ENCODE measurements at places on chromosomes 6 and 20.
A peak's percentile ranks its signal among the peaks of the same experiment; 100 is the strongest.

GRCh38 chr6:169885131-169885530, 133.7 kb downstream of the ERMARD start:
- DNase-seq, result no peak

- peak; percentile 52 for DNase-seq
Observed at GRCh38 chr6:17418281-17419188, 25.1 kb downstream of the CAP2 start.

DNA sequence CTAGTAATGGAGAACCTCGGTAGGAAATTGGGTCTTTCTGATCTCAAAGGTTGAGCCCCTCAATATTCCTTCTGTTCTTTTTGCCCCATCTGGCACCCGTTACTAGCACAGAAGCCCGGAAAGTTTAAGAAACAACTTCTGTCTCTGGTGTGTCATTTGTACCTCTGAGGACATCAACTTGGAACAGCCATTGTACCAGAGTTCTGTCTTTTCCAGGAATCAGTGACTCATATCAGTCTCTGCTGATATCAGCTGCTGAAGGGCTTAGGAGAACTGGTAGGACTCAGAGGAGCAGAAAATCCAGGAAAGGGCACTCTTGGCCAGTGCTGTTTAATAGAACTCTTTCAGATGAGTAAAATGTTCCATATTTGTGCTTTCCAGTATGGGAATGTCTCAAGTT, 78.3 kb upstream of the CHD6 start:
- DNase-seq, result no peak

DNA sequence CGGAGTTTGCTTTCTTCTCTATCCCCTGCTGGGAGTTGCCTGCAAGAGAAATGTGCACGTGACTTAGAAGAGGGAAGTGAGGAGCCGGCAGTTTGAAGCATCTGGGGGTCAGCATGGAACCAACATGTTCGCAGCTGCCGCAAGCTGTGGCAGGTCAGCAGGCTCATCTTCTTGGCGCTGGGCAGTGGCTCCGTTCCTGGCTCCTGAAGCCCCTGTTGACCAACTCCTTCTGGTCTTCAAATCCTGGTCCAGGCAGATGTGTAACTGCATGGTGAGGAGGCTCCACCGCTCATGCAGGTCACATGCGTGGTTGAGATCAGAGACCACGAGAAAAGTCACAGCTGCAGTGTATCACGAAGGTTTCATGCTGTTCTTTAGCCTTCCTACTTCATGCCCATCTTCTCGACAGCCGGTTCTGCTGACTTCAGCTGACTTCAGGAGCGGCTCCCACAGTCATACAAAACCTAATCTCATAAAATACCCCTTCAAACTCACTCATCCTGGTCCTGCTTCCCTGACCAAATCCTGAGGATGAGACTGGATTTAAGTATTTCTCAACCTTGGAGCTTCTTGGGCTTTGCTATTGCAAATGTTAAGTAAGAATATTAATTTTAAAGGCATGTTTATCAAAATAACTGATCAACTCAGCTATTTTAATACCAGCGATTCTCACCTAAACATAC, 44.9 kb upstream of the BCAS1 start:
- peak; percentile 20 for DNase-seq

DNA sequence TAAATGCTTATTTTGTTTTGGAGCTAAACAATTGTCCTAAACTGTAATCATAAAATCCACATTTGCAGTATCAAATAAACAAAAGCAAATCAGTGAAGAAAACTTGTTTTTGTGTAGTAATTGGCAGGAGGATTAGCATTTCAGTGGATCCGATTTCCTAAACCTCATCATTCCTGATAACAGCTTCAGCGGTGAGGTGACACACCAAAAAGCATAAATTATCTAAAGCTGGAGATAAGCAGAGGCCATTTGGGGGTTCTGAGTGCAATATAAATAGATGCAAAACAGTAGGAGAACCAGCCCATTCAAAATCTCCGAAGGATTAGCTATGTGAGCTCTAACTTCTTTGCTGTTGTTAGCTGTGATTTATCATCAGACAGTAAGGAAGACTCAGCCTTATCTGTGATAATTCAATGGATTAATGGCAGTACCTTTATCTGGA, 235.8 kb downstream of the EPHA7 start:
- no peak for DNase-seq

DNA sequence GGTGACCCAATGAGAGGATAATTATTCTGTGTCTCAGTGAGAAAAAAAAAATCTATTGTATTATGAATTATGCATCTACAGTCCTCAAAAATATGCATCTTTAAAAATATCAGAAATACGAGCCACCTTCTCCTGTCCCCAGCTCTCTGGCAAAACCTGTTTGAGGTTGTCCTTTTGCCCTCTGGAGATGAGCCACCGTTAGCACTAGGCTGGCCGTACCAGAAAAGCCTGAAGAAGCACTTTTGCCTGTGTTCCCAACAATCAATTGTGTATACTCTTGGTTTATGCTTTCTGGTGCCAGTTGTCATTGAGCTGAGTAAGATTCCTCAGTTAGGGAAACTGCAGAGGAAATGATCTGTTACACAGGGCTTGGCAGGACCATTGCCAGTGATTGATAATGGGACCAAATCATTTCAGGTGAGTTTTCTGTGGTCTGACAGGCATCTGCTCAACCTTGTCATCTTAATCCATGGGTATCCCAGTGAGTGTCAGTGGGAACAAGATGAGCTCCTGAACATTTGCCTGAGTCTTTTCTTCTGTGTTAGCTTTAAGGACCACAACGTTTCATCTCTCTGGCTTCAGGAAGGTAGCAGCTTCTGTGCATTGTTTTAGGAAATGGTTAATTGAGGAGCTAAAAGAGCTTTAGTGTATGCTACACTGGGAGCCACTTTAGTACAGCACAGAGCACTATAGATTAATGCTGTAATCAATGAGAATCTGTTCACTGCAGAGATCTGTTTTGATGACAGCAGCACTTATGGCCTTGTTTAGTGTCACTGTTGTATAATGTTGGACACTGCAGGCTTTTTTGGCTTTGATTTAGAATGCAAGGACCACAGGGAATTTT, 330.1 kb downstream of the RIMS1 start:
- no peak for DNase-seq

- no peak for DNase-seq
Observed at GRCh38 chr20:14956538-14956937, 619.1 kb upstream of the FLRT3 start.

DNA sequence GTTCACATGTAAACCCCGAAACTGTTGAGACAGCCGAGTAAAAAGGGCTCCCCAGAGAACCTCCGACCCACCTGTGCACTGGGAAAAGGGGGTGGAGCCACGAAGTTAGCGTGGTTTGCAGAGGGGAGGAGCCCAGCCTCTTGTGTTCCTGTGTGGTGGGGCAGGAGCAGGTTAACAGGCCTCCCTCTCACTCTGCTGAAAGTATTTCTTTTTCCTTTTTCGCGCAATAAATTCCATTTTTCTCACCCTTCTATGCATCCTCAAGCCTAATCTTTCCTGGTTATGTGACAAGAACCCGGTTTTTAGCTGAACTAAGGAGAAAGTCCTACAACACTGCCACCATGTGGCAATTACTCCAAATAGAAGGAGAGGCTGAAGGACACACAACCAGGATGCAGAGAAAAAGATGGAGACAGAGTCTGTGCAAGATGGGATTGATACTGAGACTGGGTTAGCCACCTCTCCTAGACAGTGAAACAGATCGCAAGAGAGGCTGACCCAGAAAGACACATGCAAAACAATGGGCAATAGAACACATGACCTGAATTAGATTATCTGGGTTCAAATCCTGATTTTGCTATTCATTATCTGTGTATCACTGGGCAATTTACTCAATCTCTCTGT, 168.7 kb upstream of the PRSS16 start:
- DNase-seq, result peak; percentile 52

GRCh38 chr6:142378138-142378875, 76.5 kb downstream of the ADGRG6 start:
- DNase-seq, result peak; percentile 50

DNA sequence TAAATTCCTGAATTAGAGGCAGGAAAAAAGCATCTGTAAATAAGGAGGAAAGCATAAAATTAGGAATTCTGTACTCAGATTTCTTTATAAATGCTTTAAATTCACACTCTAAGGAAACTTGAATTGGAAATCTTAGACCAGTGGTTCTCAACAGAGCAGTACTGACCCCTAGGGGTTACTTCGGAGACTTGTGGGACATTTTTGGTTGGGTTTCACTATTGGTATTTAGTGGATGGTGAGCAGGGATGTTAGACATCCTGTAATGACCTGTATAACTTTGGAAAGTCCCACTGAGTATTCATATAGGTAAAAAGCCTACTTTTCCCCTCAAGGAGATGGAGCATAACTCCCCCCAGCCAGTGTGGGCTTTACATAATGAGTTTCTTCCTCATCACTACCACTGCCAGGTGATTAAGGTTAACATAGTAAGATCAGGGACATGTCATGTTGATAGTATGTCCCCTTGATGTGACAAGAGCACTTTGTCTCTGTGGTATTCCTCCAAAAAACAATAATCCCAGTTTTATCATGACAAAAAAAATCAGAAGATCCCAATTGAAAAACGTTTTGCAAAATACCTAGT, 31.0 kb downstream of the GLO1 start:
- DNase-seq, result peak; percentile 80

- peak; percentile 68 for DNase-seq
Observed at GRCh38 chr20:49384437-49385434, 97.7 kb downstream of the KCNB1 start.

- no peak for DNase-seq
Observed at GRCh38 chr6:42961020-42961470, 491 bp downstream of the GNMT start.

GRCh38 chr20:16290358-16290757, 282.9 kb downstream of the KIF16B start:
- no peak for DNase-seq

DNA sequence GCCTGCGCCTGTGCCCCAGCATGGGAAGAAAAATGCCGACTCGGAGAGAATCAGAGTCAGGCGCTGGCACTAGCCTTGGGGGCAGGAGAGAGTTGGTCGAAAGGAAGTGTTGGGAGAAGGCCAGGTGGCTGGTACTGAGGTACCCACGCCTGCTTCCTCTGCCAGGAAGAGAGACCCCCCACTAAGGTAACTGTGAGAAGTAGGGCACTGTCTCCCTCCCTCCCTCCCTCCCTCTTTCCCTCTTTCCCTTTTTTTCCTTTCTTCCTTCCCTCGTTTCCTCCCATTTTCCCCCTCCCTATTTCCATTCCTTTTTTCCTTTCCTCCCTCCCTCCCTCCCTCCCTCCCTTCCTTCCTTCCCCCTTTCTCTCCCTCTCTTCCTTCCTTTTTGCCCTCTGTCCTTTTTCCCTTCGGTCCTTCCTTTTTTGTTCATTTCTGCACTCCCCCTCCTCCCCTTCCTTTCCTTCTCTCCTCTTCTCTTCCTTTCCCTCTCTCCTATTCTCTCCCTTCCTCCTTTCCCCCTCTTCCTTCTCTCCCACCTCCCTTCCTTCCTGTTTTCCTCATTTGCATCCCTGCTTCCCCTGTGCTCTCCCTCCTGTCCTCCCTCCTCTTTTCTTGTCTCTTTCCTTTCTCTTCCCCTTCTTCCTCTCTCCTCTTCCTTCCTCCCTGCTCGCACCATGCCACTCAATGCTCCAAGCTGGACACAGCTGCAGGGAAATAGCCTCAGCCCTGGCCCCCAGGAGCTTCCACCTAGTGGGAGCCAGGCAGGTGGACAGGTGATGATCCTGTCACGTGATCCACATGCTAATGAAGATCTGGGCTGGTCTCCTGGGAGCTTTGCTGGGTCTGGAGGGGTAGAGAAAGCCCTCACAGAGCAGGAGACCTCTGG, 148.0 kb downstream of the DHX35 start:
- DNase-seq, result no peak

- no peak for DNase-seq
Observed at GRCh38 chr20:21570285-21570992, 56.6 kb upstream of the NKX2-2 start.

DNA sequence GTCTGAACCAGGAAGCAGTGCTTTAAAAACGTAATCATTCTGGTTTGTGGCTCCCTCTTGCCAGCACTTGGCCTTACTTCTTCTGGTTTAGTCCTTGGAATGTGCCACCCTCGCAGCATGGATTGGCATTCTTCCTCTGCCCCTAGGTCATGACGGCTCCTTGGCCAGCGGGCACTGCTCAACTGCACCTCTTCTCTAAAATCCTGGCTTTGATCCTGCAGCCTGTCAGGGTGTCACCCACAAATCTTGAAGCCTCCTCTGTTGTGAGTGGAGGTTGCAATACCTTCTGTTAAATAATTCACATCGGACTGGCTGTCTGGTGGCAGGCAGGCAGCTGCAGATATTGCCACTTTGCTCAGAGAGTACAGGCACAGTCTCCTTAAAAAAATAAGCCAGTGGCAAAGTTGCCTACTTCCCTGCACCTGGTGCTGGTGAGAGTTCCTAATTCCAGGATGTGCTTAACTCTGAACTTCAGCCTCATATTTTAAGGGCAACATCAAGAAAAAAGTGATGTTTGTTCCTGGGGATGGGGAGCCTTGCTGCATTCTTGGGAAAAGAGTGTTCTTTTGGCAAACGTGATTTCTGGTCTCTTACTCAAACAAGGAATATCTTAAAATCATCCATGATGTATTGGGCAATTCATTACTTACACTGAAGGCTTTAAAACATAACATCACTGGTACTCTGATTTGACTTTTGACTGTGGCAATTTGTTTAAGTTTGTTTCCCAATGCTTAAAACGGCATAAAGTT, 179.8 kb downstream of the FOXA2 start:
- no peak for DNase-seq

DNA sequence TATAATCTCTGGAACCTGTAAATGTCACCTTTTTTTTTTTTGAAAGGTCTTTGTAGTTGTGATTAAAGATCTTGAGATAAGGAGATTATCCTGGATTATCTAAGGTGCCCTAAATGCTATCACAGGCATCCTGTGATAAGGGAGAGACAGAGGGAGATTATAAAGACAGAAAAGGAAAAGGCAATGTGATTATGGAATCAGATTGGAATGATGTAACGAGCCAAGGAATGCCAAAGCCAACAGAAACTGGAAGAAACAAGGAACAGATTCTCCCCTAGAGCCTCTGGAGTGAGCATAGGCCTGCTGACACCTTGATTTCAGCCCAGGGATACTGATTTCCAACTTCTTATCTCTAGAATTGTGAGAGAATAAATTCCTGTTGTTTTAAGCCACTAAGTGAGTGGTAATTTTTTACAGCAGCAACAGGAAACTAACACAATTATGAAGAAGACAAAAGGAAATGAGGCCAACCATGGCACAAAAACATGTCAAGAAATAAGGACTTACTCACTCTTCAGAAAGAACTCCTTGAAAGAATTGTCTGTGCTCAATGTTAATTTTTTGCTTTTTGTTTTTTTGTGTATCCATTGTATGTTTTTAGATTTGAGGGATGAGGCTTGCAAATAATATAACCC, 82.7 kb downstream of the CFAP61 start:
- DNase-seq, result no peak

- no peak for DNase-seq
Observed at GRCh38 chr20:63163596-63164483, 52.1 kb downstream of the YTHDF1 start.

GRCh38 chr20:25573288-25574251, 11.8 kb downstream of the NINL start:
- peak; percentile 37 for DNase-seq

GRCh38 chr6:140071601-140072062, 697.2 kb upstream of the CITED2 start:
- peak; percentile 27 for DNase-seq

DNA sequence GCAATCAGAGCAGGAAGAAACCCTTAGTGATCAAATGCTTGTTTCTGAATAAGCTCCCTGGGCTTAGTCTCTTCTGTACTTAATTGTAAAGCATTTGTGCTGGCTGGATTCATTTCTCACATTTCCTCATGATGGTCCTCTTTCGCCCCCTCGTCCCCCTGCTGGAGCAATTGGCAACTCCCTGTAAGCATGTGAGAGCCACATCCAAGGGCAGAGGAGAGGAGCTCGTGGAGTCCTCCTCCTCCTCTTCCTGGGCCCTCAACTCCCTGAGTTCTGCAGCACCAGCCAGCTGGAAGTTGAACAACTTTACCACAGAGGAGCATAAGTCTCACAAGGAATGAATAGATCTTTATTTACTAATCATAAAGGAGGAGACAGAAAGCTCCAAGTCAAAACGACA, 12.6 kb downstream of the ANKEF1 start:
- no peak for DNase-seq
